ENCODE measurements at places on chromosomes 12 and 14. TPM values are rescaled to one million over a fixed set of nuclear protein-coding genes. Genes with fewer than 3 reads are reported as not detected.
A peak's percentile ranks its signal among the peaks of the same experiment; 100 is the strongest.

NUMB gene
- total RNA-seq = 73.7 TPM

DNA sequence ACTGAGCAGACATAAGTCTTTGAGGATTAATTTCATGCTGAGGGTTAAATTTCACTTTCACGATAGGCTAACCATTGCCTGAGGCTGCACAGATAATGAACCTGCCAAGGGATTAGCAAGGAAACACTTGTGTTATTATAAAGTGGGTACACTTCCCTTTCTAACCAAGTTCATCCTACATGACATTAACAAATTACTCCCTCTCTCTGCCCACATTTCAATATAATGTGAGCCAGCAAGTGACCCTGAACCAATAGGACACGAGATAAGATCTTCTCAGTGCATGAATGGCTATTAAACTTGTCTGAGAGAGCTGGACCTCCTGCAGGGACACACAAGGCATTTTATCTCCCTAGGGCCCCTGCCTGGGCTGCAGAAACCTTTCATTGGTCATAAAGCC is 173.5 kb downstream of the PAX9 start:
- H3K4me3 ChIP-seq = no peak overlapping the region
- H3K27ac ChIP-seq = no peak overlapping the region
- H3K4me1 ChIP-seq = no peaks in the 10 kb centered on the region
- H3K27me3 ChIP-seq = peaks cover 23% of the 10 kb centered on the region
- no peaks in the 10 kb centered on the region for H3K36me3 ChIP-seq

GRCh38 chr14:24459331-24459730 is 16.8 kb upstream of the SDR39U1 start:
- H3K27me3 ChIP-seq = no peaks in the 10 kb centered on the region
- H3K4me3 ChIP-seq = no peak overlapping the region
- H3K27ac ChIP-seq = no peak overlapping the region

DNA sequence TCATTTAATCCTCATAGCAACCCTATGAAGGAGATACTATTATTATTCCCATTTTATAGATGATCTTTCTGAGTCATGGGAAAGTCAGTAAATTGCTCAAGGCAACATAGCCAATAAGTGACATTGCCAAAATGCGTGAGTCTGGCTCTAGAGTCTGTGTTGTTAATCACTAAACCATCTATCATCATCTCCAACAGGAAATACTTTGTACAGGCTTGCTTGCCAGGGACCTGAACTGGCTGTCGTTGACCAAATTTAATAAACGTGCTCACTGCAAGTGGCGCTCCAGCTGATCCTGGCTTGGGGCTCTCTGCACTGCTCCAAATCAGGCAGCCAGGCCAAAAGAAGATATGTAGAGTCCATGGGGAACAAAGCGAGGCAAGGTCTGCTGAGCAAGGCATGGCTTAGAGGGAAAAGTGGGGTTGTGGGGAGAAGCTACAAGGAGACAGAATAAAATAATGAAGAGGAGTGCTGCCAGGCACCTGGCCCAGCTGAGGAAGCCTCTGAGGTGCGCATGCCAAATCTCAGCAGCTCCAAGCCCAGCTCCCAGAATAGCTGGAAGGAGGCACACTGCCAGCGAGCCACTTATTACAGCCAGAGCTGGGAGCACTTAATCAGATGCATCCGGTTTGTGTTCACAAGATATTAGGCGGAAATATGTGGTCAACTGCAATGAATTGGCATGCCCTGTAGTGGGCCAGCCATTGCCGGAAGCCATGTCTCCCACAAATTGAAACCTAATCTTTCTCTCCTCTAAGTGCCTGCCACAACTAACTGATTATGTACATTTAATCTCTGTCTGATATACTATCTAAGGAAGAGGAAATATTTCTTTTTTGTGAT is 43.3 kb upstream of the PTPRO start:
- H3K27me3 ChIP-seq = no peaks in the 10 kb centered on the region
- peaks cover 16% of the 10 kb centered on the region for H3K4me1 ChIP-seq
- no peak overlapping the region for H3K4me3 ChIP-seq

DNA sequence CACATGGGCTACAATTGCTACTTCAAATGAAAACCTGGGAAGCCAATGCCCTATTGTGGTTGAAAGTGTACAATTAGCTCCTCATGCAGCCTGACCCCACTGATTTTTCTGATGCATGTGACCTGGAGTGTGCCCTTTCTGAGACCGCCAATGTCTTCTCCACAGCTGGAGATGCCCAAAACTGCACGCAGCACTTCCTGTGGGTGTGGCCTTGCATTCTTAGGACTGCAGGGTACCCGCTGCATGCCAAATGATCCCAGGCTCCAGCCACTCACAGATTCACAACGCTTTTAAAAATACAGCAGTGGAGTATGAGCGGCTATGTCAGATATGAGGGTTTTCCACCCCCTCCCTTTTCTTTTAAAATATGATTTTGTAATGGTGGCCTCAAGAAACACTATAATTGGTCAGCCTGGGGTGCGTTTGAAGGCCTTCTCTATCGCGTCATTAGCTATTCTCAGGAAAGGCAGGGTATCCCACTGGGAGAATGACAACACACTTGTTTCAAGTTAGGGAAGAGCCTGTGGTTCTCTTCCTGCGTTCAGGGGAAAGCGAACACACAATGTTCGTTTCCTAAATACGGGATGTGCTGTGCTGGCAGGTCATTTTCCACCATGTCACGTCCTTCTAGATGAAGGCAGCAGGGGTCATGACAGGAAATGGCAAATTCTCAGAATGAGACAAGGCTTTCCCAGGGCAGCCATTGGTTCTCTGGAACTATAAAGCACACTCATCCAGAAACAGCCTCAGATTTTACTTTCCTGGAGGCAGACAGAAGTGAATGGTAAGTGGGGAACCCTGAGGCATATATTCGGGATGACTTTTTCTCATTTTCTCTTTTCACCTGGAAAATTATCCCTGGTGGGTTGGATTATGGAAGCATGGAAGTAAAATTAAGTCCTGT is at the start of gene APOLD1:
Gene APOLD1, plus strand, starts transcription at position 749 of the 904 bp plus-strand sequence. Its CDS starts 33 bp downstream, at position 782.
- peak within 1 kb of the TSS; percentile 72 for H3K4me3 ChIP-seq
- H3K27me3 ChIP-seq = no peaks in the 10 kb centered on the region
- H3K27ac ChIP-seq = peak within 1 kb of the TSS; percentile 99
- peak; percentile 88 for DNase-seq

- DNase-seq = no peak
- H3K27me3 ChIP-seq = no peaks in the 10 kb centered on the region
Measured at GRCh38 chr14:63928744-63929174, 76.0 kb downstream of the SYNE2 start.

- no peak overlapping the region for H3K27ac ChIP-seq
- H3K36me3 ChIP-seq = no peaks in the 10 kb centered on the region
- H3K4me3 ChIP-seq = no peak overlapping the region
- no peak for DNase-seq
- peaks cover 1% of the 10 kb centered on the region for H3K4me1 ChIP-seq
- H3K27me3 ChIP-seq = peaks cover 7% of the 10 kb centered on the region
Measured at GRCh38 chr14:96792003-96792402, 5.2 kb upstream of the VRK1 start.

DNA sequence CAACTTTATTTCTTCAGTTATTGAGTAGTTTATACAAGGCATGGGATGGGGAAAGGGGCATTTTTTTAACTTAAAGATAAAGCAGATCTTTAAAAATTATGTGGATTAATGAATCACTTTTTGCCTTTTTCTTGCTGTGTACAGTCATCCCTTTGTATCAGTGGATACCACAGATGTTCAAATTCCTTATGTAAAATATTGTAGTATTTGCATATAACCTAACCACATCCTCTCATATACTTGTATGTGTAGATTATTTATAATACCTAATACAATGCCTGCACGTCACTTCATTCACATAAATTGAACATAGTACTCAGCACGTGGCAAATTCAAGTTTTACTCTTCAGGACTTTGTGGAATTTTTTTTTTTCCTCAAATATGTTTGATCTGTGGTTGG is 66.5 kb upstream of the MON2 start:
- no peaks in the 10 kb centered on the region for H3K27me3 ChIP-seq
- H3K4me3 ChIP-seq = no peak overlapping the region
- DNase-seq = no peak
- H3K4me1 ChIP-seq = peaks cover 5% of the 10 kb centered on the region

GRCh38 chr14:56753396-56753795 is 56.9 kb downstream of the OTX2 start:
- H3K4me1 ChIP-seq = no peaks in the 10 kb centered on the region
- no peak for DNase-seq
- no peak overlapping the region for H3K27ac ChIP-seq
- no peak overlapping the region for H3K4me3 ChIP-seq
- H3K27me3 ChIP-seq = no peaks in the 10 kb centered on the region

GRCh38 chr12:47785036-47785886 is 12.2 kb downstream of the SLC48A1 start:
- DNase-seq = no peak
- H3K27ac ChIP-seq = no peak overlapping the region
- no peak overlapping the region for H3K4me3 ChIP-seq
- peaks cover 45% of the 10 kb centered on the region for H3K36me3 ChIP-seq

- DNase-seq = no peak
- no peak overlapping the region for H3K4me3 ChIP-seq
- H3K4me1 ChIP-seq = peaks cover 45% of the 10 kb centered on the region
- H3K27me3 ChIP-seq = no peaks in the 10 kb centered on the region
Measured at GRCh38 chr14:51304438-51304837, 64.4 kb downstream of the TMX1 start.

DNA sequence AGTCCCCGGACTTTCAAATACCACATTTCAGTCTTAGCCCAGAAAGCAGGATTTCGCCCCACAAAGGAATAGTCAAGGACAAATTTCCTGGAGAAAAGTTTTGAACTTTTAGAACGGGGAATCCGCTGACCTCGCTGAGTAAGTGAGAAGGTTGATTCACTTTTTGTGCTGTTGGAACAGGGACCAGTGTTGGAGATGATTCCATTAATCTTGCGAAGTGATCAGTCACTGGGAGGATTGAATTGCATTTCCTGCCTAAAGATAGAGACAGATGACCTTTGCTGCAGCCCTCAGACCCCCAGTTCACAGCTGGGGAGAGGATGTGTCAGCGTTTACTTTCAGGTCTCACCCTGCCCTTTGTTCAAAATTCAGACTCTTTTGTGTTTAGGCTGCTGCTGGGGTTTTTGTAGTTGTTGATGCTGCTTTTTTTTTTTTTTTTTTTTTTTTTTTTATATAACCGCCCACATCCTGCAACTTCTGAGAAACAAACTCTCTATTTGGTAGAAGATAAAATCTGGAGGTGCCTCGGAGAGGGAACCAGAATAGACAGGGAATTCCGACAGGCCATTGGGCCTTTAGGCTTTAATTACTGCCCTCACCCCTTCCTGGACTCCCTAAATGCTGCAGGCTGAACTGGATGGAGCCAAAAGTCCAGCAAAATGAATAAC is 9.8 kb upstream of the KDM2B start:
- no peaks in the 10 kb centered on the region for H3K27me3 ChIP-seq
- H3K36me3 ChIP-seq = no peaks in the 10 kb centered on the region
- peak overlapping the region; percentile 50 for H3K4me3 ChIP-seq
- no peak for DNase-seq
- H3K4me1 ChIP-seq = peaks cover 13% of the 10 kb centered on the region

DNA sequence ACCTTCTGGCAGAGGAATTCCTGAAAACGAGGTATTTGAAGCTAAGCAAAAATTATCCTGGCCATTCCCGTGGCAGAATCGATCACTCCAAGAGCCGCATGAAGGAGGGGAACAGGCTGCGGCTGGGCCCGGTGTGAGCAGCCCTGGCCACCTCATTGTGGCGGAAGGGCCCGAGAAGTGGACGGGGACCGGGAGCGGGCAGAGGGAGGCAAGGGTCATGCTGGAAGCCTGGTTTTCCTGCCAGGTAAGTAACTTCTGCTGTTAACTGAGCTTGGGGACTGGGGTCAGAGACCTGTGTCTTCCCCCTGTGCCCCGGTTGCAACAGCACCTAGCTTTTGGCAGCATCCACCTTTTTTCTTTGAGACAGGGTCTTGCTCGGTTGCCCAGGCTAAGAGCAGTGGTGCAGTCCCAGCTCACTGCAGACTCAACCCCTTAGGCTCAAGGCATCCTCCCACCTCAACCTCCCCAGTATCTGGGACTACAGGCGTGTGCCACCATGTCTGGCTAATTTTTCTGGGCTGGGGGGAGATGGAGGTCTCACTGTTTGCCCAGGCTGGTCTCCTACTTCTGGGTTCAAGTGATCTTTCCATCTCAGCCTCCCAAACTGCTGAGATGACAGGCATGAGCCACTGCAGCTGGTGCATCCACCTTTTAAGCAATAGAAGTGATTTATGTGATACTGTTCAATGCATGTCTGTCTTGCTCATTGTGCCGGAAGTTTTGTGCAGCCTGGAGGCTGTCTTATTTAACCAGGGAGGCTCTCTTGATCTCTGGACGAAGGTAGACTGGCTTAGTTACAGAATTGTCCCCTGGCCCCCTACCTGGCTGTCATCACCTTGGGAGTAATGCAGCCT is 174.0 kb upstream of the MYL2 start:
- DNase-seq = no peak
- H3K4me3 ChIP-seq = no peak overlapping the region
- no peaks in the 10 kb centered on the region for H3K4me1 ChIP-seq
- H3K27me3 ChIP-seq = peaks cover 3% of the 10 kb centered on the region

- H3K27ac ChIP-seq = peak overlapping the region; percentile 38
- peaks cover 3% of the 10 kb centered on the region for H3K36me3 ChIP-seq
- DNase-seq = no peak
- H3K4me1 ChIP-seq = peaks cover 51% of the 10 kb centered on the region
- no peaks in the 10 kb centered on the region for H3K27me3 ChIP-seq
Measured at GRCh38 chr14:73774241-73774570, 60.0 kb upstream of the PNMA1 start.

GRCh38 chr12:9650151-9650576 is 19.3 kb upstream of the CLEC2D start:
- peak overlapping the region; percentile 40 for H3K4me3 ChIP-seq
- no peak for DNase-seq
- H3K27me3 ChIP-seq = no peaks in the 10 kb centered on the region
- peaks cover 41% of the 10 kb centered on the region for H3K4me1 ChIP-seq

- no peaks in the 10 kb centered on the region for H3K36me3 ChIP-seq
- no peaks in the 10 kb centered on the region for H3K27me3 ChIP-seq
- H3K27ac ChIP-seq = no peak overlapping the region
- no peak for DNase-seq
Measured at GRCh38 chr14:30883508-30884294, 9.3 kb downstream of the COCH start.

DNA sequence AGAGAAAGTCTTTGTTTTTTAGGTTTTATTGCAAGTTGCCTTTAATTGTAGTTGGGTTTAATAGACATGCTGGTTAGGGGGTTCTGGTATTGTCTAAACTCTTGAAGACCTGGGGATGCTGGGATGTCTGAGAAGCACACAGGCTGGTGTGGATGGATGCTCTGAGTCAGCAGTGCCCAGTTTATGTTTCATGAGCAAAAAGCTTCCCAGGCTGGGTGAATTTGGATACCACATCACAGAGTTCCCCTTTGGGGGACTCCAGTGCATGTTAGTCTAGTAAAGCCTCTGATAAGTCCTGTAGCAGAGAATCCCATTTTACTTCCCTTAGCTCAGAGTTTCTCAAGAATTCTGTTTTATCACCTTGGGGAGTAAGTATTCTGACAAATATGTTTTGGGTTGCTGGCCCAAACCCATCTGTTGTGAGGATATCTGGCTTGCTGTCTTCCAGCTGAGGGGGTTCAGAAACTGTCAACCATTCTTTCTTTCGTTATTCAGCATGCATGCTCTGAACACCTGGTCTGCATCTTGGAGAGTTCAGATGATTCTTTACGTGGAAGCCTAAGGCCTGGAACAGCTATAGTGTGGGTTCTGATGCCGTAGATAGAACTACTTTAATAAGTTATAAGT is 509.1 kb downstream of the VRK1 start:
- no peaks in the 10 kb centered on the region for H3K27me3 ChIP-seq
- H3K4me3 ChIP-seq = no peak overlapping the region
- no peaks in the 10 kb centered on the region for H3K4me1 ChIP-seq
- no peak for DNase-seq
- no peaks in the 10 kb centered on the region for H3K36me3 ChIP-seq

- no peak overlapping the region for H3K4me3 ChIP-seq
- H3K4me1 ChIP-seq = peaks cover 66% of the 10 kb centered on the region
- no peak overlapping the region for H3K27ac ChIP-seq
- DNase-seq = no peak
Measured at GRCh38 chr12:67276421-67276820, 7.3 kb downstream of the CAND1 start.

Data from osteocyte (in vitro differentiated cells).